ENCODE measurements at places on chromosomes 7 and 10.

DNA sequence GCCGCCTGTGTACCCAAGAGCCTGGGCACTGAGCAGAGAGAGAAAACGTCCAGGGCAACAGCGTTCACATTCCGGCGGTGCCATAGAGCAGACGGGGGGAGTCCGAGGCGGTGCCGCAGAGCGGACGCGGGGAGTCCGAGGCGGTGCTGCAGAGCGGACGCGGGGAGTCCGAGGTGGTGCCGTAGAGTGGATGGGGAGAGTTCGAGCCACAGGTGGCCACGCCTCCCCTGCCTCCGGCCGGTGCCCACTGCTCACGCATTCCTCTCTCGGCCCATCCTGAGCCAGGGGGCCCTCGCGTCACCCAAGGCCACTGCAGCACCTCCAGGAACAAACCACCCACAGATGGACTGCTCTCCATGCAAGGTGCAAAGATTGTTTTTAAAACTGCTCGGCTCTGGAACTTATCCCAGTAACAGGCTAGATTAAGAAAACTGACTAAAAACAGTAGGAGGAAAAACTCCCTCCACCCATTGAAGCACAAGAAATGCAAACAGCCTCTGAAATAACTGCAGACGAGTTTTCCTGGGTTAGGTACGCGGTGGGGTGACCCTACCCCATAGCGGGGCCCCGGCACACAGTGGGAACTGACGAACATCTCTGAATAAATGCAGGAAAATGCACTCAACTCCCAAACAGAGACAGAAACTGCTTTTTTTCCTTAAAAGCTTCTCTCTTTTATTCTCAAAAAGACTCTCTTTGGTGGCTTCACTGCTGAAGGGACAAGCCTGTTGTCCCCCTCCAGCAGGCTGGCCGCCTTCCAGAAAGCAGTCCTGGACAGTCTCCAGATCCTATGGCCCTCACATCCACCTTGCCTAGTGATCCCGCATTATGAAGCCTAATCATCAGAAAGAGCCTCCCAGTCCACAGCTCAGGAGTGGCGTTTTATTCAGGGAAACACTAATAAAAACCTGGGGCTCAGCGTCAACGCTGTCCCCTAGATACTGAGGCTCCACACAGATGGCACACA, 55.9 kb downstream of the DIP2C start:
- no peak for DNase-seq

DNA sequence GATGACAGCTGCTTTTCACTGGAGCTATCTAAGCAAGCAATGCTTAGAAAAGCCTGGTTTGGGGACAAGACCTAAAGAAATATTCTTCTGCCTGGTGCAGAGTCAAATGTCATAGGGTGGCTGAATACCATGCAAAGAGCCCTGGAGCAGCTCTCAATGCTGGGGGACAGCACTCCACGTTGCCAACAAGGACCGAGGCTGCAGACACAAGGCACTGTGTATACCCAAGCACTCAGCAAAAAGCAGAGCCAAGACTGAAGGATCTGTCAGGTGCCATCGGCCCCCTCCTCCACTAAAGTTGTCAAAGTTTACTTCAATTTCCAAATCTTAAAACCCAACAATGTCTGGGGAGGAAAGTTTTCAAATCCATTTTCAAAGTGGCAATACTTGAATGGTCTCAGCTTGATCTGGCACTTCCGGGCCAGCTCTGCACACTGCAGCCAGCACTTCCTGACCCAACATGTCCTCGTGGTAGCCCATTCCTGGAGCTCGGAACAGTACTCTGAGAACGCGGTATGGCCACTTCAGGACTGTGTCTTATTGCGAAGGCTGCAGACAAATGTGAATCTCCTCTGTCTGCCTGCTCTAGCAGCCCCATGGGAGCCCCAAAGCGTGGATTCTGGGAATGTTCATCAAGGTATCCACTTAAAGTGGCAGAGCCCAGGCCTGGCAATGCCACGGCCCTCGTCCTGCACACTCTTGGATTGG, 191.8 kb downstream of the TNS3 start:
- DNase-seq, result no peak

GRCh38 chr10:71747551-71748523, 25.5 kb downstream of the VSIR start:
- DNase-seq, result peak; percentile 40

DNA sequence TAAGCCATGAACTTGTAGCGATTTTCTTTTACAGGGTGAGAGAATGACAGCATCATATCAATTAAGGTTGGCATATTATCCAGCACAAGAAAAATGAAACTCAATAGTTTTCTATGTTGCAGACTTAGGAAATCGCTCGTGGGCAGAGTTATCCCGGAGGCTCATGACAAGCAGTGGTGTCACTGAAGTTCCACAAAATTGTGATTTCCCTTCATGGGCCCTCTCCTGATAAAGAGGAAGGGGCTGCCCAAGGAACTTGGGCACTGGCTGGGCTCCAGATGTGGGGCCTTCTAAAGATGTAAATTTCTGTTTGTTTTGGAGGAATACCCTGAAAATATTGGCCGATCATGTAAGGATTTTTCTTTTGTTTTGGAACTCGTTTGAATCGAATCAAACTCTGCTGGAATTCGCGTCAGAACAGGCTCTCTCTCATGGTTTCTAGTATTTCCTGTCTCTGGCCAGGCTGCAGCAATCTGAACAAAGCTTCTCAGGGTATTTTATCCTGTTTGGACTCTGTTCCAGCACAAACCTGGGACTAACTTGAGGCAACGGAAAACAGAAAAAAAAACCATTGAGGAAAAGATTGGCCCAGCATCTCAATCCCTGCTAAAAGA, 340.6 kb upstream of the NRP1 start:
- no peak for DNase-seq
